ENCODE measurements at places on chromosomes 13 and 19. TPM values are rescaled to one million over a fixed set of nuclear protein-coding genes. Genes with fewer than 3 reads are reported as not detected.

The RNF113B gene
- not detected for total RNA-seq

The POSTN gene
- 26.6 TPM for total RNA-seq

The TNFSF13B gene
- 1.7 TPM for total RNA-seq

The TSSK6 gene
- total RNA-seq, result 1.8 TPM

The CYP2F1 gene
- not detected for total RNA-seq

The ANGPTL4 gene
- 115 TPM for total RNA-seq

The COL5A3 gene
- total RNA-seq, result 22.2 TPM

The PRR19 gene
- 1.4 TPM for total RNA-seq

The C1QTNF9 gene
- not detected for total RNA-seq

The COMP gene
- total RNA-seq, result 2.3 TPM

The ZNF681 gene
- total RNA-seq, result 1.3 TPM

The CEACAM3 gene
- total RNA-seq, result not detected

The ITM2B gene
- total RNA-seq, result 418 TPM

The ZIK1 gene
- 8.7 TPM for total RNA-seq

The SLC10A2 gene
- not detected for total RNA-seq

The SPTBN4 gene
- total RNA-seq, result 0.41 TPM

The ADAT3 gene
- total RNA-seq, result 5.7 TPM

The CTXN1 gene
- 49.5 TPM for total RNA-seq

The FARSA gene
- 76.7 TPM for total RNA-seq

The ZNF45 gene
- total RNA-seq, result 15.8 TPM

The C5AR1 gene
- total RNA-seq, result 4.6 TPM

The CYSLTR2 gene
- total RNA-seq, result 0.48 TPM

The FFAR1 gene
- total RNA-seq, result not detected

The PPP5C gene
- 70.9 TPM for total RNA-seq

The PRODH2 gene
- not detected for total RNA-seq

The SHISA7 gene
- 0.09 TPM for total RNA-seq

The CRX gene
- not detected for total RNA-seq

The KCTD4 gene
- total RNA-seq, result 0.64 TPM

The ANKLE1 gene
- total RNA-seq, result 1.0 TPM

The FCER2 gene
- not detected for total RNA-seq

The ERICH6B gene
- total RNA-seq, result not detected

The CATSPERD gene
- not detected for total RNA-seq

The PHF11 gene
- 30.8 TPM for total RNA-seq

The IGLON5 gene
- 6.6 TPM for total RNA-seq

The ZNF844 gene
- not detected for total RNA-seq

The ZNF850 gene
- total RNA-seq, result 6.2 TPM

The TEKTIP1 gene
- 0.68 TPM for total RNA-seq

The C19orf81 gene
- total RNA-seq, result not detected

The PTH2 gene
- not detected for total RNA-seq

The SHFL gene
- total RNA-seq, result 86.8 TPM

The RNF17 gene
- not detected for total RNA-seq

The FPR3 gene
- not detected for total RNA-seq

The HCN2 gene
- total RNA-seq, result 4.8 TPM

The MLNR gene
- not detected for total RNA-seq

The PRSS57 gene
- total RNA-seq, result not detected

The LGALS4 gene
- total RNA-seq, result not detected

The LILRB2 gene
- not detected for total RNA-seq

The C13orf42 gene
- not detected for total RNA-seq

The BEST2 gene
- total RNA-seq, result not detected

The POU2F2 gene
- 8.3 TPM for total RNA-seq

The TMPRSS9 gene
- total RNA-seq, result 0.16 TPM

The PODNL1 gene
- total RNA-seq, result 3.3 TPM

The QPCTL gene
- 23.4 TPM for total RNA-seq

The PLPP2 gene
- 2.9 TPM for total RNA-seq

The THSD8 gene
- 4.5 TPM for total RNA-seq

The GZMM gene
- total RNA-seq, result 0.70 TPM

The ZNF418 gene
- total RNA-seq, result 10.4 TPM

The PLPPR3 gene
- total RNA-seq, result 29.2 TPM

The MCEMP1 gene
- not detected for total RNA-seq

The KISS1R gene
- not detected for total RNA-seq

Measured in astrocyte (in vitro differentiated cells and primary cell).